ENCODE measurements at places on chromosomes 7 and 10. TPM values are rescaled to one million over a fixed set of nuclear protein-coding genes. Genes with fewer than 3 reads are reported as not detected.

GRCh38 chr10:70066190-70066589 lies 13.5 kb downstream of the MACROH2A2 start:
- DNase-seq = no peak

- no peak for DNase-seq
Measured at GRCh38 chr10:58209669-58210068, 58.0 kb downstream of the IPMK start.

GRCh38 chr7:155490697-155491628 lies 33.0 kb downstream of the EN2 start:
- DNase-seq = no peak

DNA sequence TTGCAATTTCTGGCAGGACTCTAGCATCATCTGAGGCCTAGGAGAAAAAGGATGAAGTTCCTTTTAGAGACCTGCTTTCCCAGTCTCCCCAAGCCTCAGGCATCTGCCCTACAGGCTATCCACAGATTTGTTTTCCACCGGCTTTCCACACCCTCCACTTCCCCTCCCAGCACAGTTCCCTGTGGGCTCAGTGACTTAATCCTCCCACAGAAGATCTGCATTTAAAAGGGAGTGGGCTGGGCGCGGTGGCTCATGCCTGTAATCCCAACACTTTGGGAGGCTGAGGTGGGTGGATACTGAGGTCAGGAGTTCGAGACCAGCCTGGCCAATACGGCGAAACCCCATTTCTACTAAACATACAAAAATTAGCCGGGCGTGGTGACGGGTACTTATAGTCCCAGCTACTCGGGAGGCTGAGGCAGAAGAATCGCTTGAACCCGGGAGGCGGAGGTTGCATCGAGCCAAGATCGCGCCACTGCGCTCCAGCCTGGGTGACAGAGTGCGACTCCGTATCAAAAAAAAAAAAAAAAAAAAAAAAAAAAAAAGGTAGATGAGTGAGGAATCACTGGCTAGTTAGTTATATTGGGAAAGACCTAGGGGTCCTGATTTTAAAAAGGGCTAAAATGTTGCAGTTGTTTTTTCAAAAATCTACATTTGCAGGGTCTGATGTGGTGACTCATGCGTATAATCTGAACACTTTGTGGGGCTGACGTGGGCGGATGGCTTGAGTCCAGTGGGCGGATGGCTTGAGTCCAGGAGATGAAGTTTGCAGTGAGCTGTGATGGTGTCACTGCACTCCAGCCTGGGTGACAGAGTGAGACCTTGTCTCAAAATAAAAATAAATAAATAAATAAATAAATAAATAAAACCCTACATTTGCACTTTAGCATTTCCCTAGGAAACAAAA lies 119.5 kb downstream of the BAMBI start:
- no peak for DNase-seq

- no peak for DNase-seq
Measured at GRCh38 chr10:13536674-13537366, 8.0 kb upstream of the BEND7 start.

DNA sequence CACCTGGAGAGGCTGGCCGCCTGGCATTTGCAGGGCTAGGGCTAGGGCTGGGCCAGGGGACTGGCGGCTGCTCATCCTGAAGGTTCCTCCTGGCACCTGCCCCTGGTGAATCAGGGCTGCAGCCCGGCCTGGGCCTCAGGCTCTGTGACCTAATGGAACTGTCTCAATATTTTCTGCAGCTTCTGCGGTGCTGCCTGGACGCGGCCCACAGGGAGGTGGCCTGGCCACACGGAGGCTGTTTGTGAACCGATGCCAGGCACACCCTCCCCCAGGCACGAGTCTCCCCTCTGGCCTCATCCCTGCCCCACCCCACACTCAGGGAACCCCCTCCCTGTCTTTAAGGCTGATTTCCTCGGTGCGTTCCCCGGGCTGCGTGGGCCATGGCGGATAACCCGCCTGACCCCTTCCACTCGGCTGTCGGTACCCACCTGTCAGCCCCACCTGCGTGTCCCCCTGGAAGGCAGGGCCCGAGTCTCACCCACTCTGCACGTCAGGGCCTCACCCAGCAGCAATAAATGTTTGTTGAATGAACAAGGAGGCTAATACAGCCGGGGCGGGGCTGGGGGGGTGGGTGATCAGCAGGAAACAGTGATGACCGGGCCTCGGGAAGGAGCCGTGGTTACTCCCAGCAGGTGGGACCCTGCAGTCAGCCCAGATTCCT lies 54.5 kb upstream of the DNAJB6 start:
- no peak for DNase-seq

DNA sequence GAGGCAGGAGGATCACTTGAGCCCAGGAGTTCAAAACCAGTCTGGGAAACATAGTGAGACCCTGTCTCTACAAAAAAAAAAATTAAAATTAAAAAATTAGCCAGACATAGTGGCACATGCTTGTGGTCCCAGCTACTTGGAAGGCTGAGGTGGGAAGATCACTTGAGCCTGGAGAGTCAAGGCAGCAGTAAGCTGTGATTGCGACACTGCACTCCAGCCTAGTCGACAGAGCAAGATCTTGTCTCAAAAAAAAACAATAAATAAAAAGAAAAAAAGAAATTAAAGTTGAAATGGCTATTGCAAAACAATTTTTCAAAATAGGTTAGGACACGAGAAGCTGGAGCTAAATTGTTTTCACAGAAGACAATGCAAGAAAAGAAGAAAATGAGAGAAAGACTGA lies 379.0 kb upstream of the RNF32 start:
- DNase-seq = no peak

- DNase-seq = no peak
Measured at GRCh38 chr10:80443531-80443974, 10.6 kb upstream of the TSPAN14 start.

DNA sequence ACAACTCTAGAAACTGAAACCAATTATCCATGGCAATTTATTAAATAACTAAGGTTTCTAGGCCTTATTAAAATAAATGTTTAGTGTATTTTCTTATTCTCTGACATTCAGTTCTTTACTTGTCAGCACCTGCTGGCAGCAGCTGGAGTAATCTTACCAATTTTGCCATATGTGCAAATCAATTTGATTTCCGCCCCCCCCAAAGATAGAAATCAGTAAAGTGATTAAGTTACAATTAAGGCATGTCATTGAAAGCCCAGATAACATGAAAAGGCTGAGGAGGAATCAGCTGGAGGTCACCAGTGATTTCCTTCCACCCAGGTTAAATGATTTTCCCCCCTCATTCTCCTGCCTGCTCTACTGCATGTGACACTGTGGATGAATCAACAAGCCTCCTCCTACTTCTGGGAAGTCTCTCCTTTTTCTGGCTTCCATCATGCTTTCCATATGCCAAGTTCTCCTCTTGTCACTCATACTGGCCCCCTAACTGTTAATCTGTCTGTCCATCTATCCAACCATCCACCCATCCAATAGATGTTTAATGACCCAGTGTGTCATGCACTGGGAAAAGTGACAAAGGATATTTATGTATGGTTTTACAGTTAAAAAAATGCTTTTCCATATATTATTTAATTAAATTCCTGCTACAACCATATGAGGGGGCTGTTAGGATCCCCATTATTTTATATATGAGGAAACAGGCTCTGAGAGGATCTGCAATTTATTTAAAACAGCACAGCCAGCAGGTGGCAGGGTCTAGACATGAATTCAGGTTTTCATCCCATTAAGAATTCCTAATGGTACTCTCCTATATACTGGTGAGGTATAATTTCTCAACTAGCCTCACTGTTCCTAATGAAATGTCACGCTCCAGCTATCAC lies 116.5 kb downstream of the ATXN7L1 start:
- DNase-seq = no peak

Gene CPA2
- total RNA-seq = not detected

Gene ACSM6
- 5.5 TPM for total RNA-seq

Gene CAMK1D
- total RNA-seq = 26.4 TPM

Gene TRIM73
- 10.8 TPM for total RNA-seq
